NCI-H226 (cell line): ENCODE measurements at places on chromosomes 7 and 10.

GRCh38 chr7:102313997-102314780, 27.5 kb downstream of the SH2B2 start:
- no peak for DNase-seq

DNA sequence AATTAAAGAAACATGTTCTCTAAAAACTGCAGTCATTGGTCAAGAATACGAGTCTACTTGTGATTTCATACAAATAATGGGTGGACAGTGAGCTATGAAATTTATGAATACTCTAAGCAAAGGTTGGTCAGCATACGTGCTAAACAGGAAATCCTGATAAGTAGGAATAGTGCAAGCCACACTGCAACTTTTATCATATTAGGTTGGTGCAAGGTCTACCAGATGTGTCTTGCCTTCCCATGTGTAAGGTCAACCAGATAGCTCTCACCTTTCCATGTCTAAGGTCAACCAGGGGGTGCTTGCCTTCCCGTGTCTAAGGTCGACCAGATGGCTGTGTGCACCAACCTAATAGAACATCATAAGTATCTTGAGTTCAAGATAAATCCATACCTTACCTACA, 2.0 kb upstream of the ITGB1 start:
- DNase-seq, result no peak

DNA sequence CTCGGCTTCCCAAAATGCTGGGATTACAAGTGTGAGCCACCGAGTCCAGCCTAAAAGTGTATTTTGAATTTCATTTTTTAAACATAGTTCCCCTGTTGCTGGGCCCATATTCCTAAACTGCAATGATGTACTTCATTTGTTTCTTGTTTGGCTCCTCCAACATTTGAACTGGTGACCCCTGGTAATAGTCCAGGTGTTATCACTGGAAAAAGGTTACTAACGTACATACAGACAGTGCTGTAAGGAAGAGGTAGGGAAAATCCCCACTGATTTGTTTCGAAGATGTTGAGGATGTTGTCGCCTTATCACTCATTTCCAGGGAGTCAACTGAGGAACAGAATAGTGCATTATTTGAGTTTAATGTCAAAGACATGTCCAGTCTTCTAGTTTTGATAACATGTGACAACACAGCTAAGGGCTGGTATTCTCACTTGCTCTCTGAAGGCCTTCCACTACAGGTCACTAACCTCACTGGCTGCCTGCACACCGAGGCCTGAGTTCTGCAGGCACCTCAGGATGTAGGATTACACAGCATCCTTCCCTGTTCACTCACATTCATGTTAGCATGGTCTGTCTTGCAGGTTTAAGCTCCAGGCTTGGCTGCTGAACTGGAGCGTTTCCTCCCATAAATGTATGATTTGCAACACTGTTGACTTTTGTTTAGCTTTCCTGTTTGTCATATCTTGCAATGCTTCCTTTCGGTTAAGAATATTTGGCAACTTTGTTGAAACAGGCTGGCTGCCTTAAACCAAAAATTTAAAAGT, 362.8 kb downstream of the INHBA start:
- no peak for DNase-seq

- DNase-seq, result no peak
Observed at GRCh38 chr7:158142657-158143056, 445.0 kb downstream of the PTPRN2 start.

GRCh38 chr7:96322373-96322695, 436 bp upstream of the SLC25A13 start:
- DNase-seq, result no peak

GRCh38 chr10:119942973-119943372, 50.4 kb downstream of the SEC23IP start:
- DNase-seq, result no peak
